OCI-M1 (cell line): ENCODE measurements at places on chromosomes 12 and 14.

GRCh38 chr12:89707703-89708564, 704 bp downstream of the ATP2B1 start:
- DNase-seq = peak; percentile 66

- DNase-seq = no peak
Measured at GRCh38 chr12:10453156-10453555, at the start of gene KLRC1. Gene KLRC1 (minus strand): TSS chr12:10453377. CDS start chr12:10451156, 2,221 bp downstream.

DNA sequence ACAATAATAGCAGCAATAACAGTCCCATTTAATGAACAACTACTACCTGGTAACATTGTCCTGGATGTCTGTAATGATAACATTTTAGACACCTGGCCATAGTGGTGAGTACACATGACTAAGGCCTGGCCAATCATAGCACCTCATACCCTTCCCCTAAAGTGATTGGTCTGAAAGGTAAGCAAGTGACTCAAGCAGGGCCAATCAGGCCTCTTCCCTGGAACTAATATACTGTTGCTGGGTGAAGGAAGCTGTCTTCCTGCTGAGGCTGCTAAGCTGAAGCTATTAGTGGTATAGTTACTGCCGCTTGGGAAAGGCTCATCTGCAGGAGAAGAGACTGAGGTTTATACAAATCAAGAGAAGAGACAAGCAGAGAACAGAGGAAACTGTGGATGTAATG, 18.7 kb upstream of the NOS1 start:
- no peak for DNase-seq

GRCh38 chr12:38878986-38879385, 26.4 kb downstream of the CPNE8 start:
- DNase-seq = no peak

DNA sequence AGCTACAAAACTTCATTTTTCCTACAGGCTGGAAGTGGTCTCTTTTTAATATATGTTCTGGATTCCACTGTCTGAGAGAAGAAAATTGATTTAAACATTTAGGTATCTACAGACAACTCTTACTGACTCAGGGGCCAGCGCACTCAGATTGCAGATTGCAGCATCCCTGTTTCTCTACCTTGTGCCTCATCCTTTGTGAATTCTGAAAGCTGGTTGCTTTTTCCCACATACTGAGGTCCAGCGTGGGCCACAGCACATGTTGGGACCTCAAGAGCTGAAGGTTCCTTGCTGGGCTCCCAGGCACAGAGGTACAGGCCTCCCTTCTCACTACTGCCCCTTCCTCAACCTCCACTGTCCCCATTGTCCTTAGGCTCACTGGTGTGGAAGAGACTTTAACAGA, 101.7 kb upstream of the CCDC175 start:
- no peak for DNase-seq

DNA sequence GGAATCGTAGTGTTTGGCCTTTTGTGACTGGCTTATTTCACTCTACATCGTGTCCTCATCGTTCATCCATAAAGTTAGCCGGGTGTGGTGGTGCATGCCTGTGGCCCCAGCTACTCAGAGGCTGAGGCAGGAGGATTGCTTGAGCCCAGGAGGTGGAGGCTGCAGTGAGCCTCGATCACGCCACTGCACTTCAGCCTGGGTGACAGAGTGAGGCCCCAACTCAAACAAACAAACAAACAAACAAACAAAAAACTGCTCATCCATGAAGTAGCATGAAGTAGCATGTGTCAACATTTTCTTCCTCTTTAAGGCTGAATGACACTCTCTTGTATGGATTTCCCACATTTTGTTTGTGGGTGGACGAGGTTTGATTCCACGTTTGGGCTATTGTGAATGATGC, 44.0 kb upstream of the MEG3 start:
- no peak for DNase-seq

GRCh38 chr14:66174453-66174891, 311.7 kb upstream of the CCDC196 start:
- no peak for DNase-seq

DNA sequence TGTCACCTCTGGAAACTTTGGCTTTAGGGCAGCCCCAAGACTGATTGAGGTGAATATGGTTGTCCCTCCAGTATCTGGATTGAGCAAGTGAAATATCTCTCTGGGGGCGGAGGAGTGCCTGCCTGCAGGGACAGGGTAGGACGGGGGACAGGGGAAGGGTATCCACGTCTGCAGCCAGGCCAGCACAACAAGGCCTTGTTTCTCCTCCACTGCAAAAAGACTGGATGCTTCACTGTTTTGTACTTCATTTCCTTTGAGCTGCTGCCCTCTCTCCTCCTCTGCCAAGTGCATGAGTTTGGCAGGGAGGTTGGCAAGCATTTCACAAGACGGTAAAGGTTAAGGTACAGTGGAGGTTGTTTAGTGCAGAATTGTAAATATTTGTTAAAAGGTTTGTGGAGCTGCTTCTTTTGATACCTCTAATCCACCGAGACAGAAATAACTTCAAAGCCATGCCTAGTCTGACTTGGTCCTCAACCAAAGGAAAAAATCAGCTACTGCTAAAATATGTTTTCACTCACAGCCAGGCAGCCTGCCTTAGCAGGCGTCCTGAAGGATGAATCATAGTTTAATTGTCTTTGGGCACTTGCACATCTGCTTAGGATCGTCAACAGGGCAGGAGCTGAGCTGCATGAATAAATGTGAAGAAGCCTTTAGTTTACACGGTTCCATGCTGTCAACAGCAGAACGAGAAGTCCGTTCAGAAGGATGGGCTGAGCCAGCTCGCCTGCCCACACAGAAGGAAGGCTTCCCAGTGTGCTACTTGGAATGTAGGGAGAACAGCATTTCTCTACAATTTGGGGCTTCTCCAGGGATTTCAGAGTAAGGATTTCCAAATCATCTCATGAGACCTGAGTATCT, 269.7 kb downstream of the TTC6 start:
- no peak for DNase-seq

GRCh38 chr12:130031571-130032189, 127.9 kb upstream of the TMEM132D start:
- DNase-seq = peak; percentile 79

DNA sequence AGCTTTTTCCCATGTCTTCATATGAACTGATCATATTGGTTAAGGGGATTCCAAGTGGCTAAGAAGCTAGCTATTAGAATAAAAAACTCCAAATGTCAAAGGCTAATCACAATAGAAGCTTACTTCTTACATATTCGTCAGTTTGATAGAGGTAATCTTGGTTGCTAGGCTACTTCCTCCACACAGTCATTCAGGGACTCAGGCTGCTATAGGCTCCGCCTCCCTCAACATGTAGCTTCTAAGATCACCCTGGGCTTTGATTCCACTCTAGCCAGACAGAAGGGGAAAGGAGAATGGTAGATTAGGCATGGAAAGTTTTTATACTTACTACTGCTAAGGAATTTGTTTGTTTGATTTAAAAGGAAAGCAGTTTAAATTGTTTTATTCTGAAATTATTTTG, 207.9 kb downstream of the EFCAB11 start:
- DNase-seq = no peak

- DNase-seq = no peak
Measured at GRCh38 chr14:74934476-74935359, 11.7 kb upstream of the RPS6KL1 start.

DNA sequence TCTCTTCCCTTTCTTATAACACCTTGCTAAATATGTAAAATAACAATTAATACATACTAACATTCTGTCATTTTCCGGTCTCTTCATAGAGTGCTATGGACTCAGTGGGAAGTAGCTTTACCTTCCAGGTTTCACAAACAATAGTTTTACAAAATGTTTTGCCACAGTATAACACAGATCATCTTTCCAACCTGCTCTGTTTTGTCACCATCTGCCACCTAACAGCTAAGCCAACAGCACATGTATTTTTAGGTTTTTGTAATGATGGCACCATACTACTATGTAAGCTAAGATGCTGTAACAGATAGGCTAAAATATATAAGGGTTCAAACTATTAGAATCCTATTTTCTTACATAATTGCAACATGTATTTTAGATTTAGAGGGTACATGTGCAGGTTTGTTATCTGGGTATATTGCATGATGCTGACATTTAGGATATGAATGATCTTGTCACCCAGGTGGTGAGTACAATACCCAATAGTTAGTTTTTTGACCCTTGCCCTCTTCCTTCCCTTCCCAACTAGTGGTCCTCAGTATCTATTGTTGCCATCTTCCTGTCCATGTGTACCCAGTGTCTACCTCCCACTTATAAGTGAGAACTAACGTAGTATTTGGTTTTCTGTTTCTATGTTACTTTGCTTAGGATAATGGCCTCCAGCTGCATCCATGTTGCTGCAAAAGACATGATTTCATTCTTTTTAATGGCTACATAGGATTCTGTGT, 8.7 kb downstream of the RHOJ start:
- no peak for DNase-seq

- no peak for DNase-seq
Measured at GRCh38 chr14:71595441-71595840, 336.8 kb upstream of the RGS6 start.

- no peak for DNase-seq
Measured at GRCh38 chr12:57152639-57153038, 5.2 kb upstream of the LRP1-AS start.

DNA sequence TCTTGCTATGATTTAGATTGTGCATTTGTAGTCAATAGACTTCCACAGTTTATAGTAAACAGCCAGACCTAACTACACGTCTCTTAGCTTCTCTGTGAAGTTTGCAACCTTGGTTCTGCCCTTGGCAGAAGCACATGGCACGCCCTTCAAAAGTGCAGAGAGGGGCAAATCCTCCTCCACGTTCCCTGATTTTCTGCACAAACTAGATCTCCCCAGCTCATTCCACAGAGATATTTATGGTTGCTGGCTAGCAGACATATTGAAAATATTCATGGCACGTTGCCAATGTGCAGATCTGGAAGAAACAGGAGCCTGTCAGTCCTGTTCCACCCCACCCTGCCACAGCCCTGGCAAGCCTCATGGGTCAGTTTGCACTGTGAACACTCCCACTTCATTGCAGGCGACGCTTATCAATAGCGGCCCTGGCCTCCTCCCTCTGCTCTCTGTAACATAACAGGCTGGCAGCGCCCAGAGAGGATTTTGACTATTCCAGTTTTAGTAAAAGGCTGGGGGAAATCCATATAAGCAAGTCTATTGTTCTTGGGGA, 6.5 kb upstream of the LGALS3 start:
- peak; percentile 61 for DNase-seq

- peak; percentile 61 for DNase-seq
Measured at GRCh38 chr12:98646294-98647090, 1.4 kb downstream of the APAF1 start.

DNA sequence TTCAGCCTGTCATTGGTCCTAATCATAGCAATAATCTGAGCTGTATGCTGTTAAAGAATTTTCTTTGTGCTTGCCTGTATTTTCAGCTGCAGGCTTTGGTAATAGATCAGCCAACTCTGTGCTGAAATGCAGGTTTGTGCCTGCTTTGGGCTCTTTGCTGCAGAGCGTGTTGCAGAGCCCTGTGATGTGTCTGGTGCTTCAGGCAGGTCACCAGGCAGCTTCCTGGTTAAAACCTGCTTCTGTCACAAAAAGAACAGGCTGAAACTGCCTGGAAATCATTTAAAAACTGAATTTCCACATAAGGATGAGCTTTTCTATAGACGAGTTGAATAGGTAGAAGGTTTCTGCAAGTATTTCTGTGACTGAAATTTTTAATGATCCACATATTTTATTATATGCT, 3.1 kb downstream of the DIP2B start:
- DNase-seq = no peak

GRCh38 chr12:120814903-120815429, 89.2 kb downstream of the SPPL3 start:
- peak; percentile 32 for DNase-seq

DNA sequence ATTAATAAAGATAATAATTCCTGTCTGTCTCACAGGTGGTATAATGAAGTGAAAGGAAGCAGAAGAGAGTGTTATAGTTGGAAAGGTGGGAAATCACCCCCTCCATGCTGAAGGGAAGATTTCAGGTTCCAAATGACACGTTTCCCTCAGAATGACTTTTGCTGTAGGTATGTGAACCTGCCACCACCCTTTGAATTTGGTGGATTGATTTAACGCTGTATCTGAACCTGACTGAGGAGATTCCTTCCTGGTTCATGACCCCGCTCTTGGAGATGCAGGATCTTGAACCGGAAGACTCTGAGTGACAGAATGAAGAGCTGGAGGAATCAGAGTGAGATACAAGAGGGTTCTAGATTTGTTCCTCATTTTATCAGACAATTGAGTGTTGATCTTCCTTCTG, 20.3 kb upstream of the EMP1 start:
- no peak for DNase-seq

DNA sequence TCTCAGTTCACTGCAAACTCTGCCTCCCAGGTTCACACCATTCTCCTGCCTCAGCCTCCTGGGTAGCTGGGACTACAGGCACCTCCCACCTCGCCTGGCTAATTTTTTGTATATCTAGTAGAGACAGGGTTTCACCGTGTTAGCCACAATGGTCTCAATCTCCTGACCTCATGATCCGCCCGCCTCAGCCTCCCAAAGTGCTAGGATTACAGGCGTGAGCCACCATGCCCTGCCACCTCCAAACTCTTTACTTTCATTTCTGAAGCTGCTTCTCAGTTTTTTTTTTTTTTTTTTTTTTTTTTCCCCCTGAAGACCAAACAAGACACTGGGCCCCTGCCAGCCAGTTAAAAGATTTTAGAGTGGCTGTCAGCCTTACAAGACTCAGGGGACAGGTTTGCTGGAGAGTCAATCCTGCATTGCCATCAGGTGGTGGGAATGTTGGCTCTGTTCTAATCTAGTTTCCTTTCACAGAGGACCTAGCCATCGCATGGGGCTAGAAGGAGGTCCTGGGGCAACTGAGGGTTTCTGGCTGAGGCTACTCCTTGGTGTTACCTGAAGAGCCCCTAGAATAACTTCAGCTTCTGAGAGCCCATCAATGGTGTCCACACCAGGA, 37.4 kb upstream of the HIGD1C start:
- DNase-seq = no peak

GRCh38 chr14:101719708-101720107, 41.8 kb upstream of the PPP2R5C start:
- DNase-seq = no peak

- no peak for DNase-seq
Measured at GRCh38 chr14:105989566-105990302, 463.4 kb downstream of the TMEM121 start.

DNA sequence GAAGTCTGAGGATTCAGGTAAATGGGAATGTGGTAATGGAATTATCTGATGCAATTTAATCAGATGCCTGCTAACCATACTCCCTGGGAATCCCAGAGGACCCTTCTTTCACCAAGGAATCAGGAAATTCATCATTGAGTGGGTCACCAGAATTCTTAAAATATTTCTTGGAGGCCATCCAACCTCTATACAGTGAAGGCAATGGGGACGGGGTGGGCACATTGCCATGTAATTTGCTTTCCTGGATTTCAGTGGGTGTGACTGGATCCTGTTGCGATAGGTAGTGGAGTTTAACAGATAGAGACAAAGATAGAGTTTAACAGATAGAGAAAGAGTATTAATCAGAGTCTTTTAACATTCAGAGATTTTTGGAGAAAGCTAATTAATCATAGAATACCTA, 394.4 kb downstream of the DAD1 start:
- no peak for DNase-seq
